ENCODE measurements at places on chromosomes 1 and 21.

DNA sequence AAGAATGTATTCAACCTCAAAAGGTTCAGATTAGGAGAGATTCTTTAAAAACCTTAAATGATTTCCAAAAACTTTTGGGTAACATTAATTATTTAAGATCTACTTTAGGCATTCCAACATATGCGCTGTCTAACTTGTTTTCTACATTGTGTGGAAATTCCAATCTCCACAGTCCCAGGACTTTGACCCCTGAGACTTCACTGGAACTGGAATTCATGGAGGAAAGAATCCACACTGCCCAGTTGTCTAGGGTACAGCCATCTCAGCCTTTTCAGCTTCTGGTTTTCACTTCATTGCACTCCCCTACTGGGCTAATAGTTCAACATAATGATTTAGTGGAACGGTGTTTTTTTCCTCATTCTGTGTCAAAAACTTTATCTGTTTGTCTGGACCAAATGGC lies 161.5 kb downstream of the IER5 start:
- no peak for DNase-seq

GRCh38 chr1:116769561-116769977 lies 15.3 kb downstream of the CD2 start:
- peak; percentile 60 for DNase-seq

- no peak for DNase-seq
These were observed 39.0 kb downstream of the SLC37A1 start for GRCh38 chr21:42552407-42553336.

- peak; percentile 50 for DNase-seq
These were observed 639 bp upstream of the IPO9 start for GRCh38 chr1:201828217-201828819.

DNA sequence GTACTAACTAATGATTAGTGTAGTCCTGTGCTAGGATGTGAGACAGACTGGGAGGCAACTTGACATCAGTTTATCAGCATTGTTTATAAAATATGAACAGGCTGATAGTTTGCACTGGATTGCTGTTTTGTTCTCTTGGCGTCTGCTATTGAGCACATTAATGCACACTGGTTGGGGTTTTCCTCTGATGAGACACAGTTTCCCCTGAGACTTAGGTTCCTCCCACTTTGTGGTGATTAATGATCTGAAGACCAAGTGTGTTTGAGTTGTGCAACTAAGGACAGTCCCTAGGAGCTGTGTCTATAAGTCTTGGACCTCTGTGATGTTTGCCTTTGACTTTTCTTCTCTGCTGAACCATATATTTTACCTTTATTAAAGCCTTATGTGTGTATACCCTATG lies 1015.4 kb downstream of the AMY1C start:
- peak; percentile 33 for DNase-seq

GRCh38 chr1:223423641-223424233 lies 30.5 kb downstream of the CCDC185 start:
- peak; percentile 13 for DNase-seq

- DNase-seq: no peak
These were observed 272.0 kb downstream of the FOXD2 start for GRCh38 chr1:47709872-47710231.

DNA sequence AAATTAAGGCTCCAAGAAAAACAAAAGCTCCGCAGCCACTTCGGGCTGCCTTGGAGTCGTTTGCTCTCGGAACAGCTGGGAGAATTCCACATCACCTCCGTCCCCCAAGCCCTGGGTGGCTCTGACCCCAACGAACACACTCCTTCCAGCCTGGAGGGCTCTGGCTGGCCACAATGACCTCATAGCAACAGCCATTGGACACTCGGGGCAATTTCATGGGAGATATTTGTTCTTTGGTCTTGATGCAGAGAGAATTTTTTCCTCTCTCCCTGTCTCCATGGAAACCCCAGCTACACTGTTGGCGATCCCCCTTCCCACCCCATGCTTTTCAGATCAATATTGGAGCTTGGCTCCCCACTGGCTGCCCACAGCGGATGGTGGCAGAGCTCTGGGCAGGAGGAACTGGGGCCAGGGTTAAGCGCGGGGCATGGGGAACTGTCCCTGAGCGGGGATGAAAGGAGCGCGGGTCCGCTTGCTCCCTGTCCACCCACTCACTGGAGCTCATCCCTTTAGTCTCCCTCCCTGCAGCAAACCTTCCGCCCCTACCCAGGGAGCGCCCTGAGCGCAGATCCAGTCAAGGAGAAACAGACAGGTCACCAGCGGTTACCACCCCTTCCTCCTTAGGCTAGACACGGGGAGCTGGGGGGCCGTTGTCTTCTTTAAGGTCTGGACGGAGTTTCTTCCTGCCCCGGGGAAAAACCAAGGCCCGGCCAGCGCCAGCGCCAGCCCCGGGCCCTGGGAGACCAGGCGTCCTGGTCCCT lies 1.2 kb downstream of the WNT4 start:
- no peak for DNase-seq

Measured in fibroblast of skin of right quadriceps (primary cell).